ENCODE measurements at places on chromosomes 7 and 10. TPM values are rescaled to one million over a fixed set of nuclear protein-coding genes. Genes with fewer than 3 reads are reported as not detected.

Gene ITPRID1
- total RNA-seq = not detected

Gene SLC16A12
- 0.09 TPM for total RNA-seq

Gene WEE2
- not detected for total RNA-seq

Gene AGR2
- total RNA-seq = 0.17 TPM

Gene CNOT4
- total RNA-seq = 18.5 TPM

Gene PNLIPRP1
- not detected for total RNA-seq

Gene STEAP1B
- not detected for total RNA-seq

Gene FKBP9
- total RNA-seq = 111 TPM

Gene NACAD
- not detected for total RNA-seq

Gene VSTM2A
- not detected for total RNA-seq

Gene TSPAN15
- 0.52 TPM for total RNA-seq

Gene LHFPL3
- not detected for total RNA-seq

Gene GNG11
- 3.9 TPM for total RNA-seq

Gene BHLHA15
- total RNA-seq = 6.0 TPM

Gene ZNF25
- 7.2 TPM for total RNA-seq

Gene EN2
- total RNA-seq = not detected

Gene NKX2-3
- total RNA-seq = not detected

Gene TMEM213
- total RNA-seq = not detected

Gene GRID2IP
- not detected for total RNA-seq

Gene GSAP
- 19.0 TPM for total RNA-seq

Gene MRPS33
- 58.6 TPM for total RNA-seq

Gene MALRD1
- not detected for total RNA-seq

Gene SNX10
- total RNA-seq = 7.1 TPM

Gene SFMBT2
- total RNA-seq = 5.8 TPM

Gene ANKRD7
- not detected for total RNA-seq

Gene CLRN3
- not detected for total RNA-seq

Gene OR2A5
- total RNA-seq = not detected

Gene MXI1
- total RNA-seq = 16.9 TPM

Gene TMEM26
- total RNA-seq = not detected

Gene LRWD1
- 18.9 TPM for total RNA-seq

Gene RASA4B
- 0.81 TPM for total RNA-seq

Gene DOCK1
- 40.0 TPM for total RNA-seq

Gene ANKRD16
- 9.9 TPM for total RNA-seq

Gene C1QL3
- total RNA-seq = not detected

Gene ABCB1
- not detected for total RNA-seq

Gene GFRA1
- total RNA-seq = not detected

Gene SAMD9
- total RNA-seq = 7.9 TPM

Gene SPDYE16
- total RNA-seq = not detected

Gene GHRHR
- not detected for total RNA-seq

Gene TRIM50
- not detected for total RNA-seq
